ENCODE measurements at places on chromosomes 1 and 21. TPM values are rescaled to one million over a fixed set of nuclear protein-coding genes. Genes with fewer than 3 reads are reported as not detected.

ATP1A2 gene
- total RNA-seq = not detected

DNA sequence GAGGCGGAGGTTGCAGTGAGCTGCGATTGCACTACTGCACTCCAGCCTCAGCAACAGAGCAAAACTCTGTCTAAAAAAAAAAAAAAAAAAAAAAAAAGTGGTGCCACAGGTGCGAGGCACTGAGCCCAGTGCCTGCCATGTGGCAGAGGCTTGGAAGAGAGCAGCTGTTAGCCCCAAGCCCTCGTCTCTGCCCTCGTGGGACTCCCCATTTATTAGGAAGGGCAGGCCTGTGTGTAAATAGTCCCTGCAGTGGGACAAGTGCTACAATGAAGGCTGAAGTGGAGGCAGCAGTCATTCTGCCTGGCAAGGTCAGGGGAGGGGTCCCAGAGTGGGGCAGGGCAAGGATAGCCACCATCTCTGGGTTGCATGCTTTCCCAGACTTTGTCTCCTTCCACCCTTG is 6.5 kb downstream of the RPS6KA1 start:
- DNase-seq = no peak

GRCh38 chr1:115632251-115633026 is 9.3 kb upstream of the VANGL1 start:
- DNase-seq = no peak

GRCh38 chr1:231643071-231643934 is 16.7 kb downstream of the DISC1 start:
- DNase-seq = no peak

All from activated CD4-positive, alpha-beta memory T cell treated with anti-CD3 and anti-CD28 coated beads, Interleukin-2, amount 10 ng/mL, durations not matched to agents 7 days and 5 days (primary cell).